ENCODE measurements at places on chromosomes 3 and 15. TPM values are rescaled to one million over a fixed set of nuclear protein-coding genes. Genes with fewer than 3 reads are reported as not detected.

The PRR20G gene
- not detected for total RNA-seq

GRCh38 chr3:98892263-98892662 is 9.2 kb downstream of the DCBLD2 start:
- no peak for DNase-seq

- no peak for DNase-seq
These were observed 55.8 kb downstream of the ABTB1 start for GRCh38 chr3:127728417-127729015.

The SOX2 gene
- 3.5 TPM for total RNA-seq

The SLC51A gene
- 3.9 TPM for total RNA-seq

DNA sequence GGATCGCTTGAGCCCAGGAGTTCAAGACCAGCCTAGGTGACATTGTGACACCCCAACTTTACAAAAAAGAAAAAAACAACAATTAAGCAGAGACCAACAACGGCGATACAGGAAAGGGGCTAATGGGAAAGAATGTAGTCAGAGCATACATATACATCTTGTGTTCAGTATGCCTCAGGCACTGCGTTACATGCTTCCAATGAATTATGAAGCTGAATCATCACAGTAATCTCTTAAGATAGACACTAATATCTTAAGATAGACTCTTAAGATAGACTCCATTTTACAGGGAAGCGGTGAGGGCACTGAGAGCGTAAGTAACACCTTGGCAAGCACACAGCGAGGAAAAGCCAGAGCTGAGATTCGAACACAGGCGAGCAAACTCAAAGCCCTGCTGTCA is 6.1 kb upstream of the LDHAL6B start:
- DNase-seq, result no peak

- no peak for DNase-seq
These were observed 38.6 kb upstream of the APH1B start for GRCh38 chr15:63238796-63239195.

DNA sequence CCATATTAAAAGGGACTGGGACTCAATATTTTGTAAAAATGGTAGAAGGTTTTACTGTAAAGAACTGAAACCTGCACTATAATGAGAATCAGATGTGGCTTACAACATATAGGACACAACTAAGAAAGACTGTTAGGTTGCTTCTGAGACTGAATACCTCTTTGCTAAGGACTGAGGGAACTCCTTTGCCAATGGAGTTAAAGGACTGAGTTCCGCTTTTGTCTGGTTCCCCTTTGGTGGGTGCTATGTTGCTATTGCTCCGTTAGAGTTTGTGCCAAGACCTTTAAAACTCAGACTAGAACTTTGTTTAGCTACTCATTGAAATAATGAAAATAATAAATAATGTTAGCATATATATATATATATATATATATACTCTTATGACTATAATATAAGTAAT is 147.8 kb upstream of the KCNMB2 start:
- DNase-seq, result no peak

Data from hepatocyte (in vitro differentiated cells).